ENCODE measurements at places on chromosomes 5 and 9.

- no peak for DNase-seq
These were observed 16.2 kb downstream of the UHRF2 start for GRCh38 chr9:6428940-6429889.

- no peak for DNase-seq
These were observed 441.6 kb upstream of the BRINP1 start for GRCh38 chr9:119810645-119811429.

- DNase-seq = no peak
These were observed 48.6 kb downstream of the HRH2 start for GRCh38 chr5:175706499-175706898.

DNA sequence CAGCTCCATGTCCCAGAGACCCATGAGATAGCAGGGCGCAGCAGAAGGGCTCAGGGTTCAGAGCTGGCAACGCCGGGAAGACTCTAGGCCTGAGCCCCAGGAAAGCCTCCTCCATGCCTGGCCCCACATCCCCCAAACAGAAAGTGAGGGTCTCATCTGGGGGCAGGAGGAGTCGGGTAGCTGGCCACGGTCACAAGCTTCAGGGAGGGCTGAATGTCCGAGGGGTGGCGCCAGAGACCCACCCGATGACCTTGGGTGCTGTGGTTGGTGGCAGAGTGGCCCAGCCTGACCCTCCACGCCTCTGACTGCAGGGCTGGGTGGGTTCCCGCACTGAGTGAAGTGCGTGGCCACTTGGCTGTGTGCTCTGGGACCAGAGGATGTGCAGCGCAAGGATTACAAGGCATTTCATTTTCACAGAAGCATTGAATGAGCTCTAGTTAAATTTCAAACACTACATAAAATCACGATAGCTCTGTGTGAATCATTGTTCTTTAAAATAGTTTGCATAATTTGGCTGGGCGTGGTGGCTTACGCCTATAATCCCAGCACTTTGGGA, 3.0 kb downstream of the C8G start:
- no peak for DNase-seq

GRCh38 chr9:8579661-8580060, 780.1 kb upstream of the DMAC1 start:
- no peak for DNase-seq

DNA sequence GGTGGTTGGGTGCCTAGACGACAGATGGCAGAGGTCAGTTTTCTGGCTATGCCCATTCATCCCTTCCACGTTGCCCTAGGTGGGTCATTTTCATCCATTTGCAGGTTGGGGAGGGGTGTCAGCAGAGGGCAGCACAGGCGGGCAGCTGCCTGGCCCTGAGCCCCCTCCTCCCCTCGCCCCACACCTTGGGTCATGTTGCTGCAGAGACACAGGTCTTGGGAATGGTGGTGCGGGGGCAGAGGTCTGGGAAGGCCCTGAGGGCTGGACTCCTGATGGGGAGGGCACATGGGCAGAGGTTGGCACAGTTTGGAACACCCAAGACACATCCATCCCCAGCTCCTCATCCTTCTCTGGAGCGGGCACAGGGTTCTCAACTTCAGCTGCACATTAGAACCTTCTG, 103.2 kb upstream of the LMX1B start:
- no peak for DNase-seq

- no peak for DNase-seq
These were observed 112.9 kb downstream of the GOLPH3 start for GRCh38 chr5:32061236-32061635.

- no peak for DNase-seq
These were observed 5.2 kb downstream of the BTNL9 start for GRCh38 chr5:181045316-181045715.

GRCh38 chr9:5441043-5441442, 3.3 kb upstream of the PLGRKT start:
- DNase-seq = no peak

- no peak for DNase-seq
These were observed 275.9 kb downstream of the CRB2 start for GRCh38 chr9:123631862-123632261.

DNA sequence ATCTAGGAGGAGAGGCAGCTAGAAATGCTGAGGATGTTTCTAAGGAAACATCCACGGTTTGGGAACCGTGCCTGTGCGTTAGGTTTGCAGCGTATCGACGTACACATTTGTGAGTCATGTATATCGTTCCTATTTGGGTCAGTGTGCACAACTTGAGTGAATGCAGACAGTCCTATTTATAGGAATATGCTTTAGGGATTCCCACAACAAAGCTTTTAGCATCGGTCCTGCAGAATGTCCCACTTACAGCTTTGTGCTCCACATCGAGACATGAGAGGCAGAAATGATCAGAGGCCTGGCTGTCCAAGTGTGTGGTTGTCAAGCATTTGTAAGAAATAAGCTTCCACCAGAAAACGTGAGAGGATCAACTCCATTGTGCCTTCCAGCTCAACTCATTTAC, 1282.7 kb upstream of the WWC1 start:
- no peak for DNase-seq

- DNase-seq = no peak
These were observed 730.1 kb downstream of the NR2F1-AS1 start for GRCh38 chr5:92850886-92851285.

DNA sequence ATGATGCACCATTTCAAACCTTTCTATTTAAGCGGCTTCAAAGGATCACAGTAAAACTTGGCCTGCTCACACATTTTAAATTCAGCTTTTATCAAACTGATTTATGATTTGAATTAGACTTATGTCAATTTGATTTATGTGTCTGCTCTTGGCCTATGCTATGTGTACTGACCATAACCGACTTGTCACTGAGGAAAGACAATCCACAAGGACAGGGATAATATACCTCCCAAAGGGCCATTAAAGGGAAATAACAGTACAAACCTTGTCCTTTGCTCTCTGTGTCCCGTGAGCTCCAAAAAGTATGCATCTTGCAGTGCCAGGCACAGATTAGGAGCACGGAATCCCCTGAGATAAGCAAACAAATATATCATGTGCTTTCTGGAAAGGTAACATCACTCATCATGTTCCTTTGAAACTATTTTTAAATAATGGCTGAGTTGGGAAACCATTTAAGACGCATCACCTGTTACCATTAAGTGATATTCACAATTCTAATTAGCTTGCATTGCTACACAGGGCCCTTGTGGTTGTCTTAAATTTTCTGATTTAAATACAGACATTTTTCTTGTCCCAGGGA, 31.9 kb upstream of the FTMT start:
- no peak for DNase-seq

GRCh38 chr5:7516253-7516652, 120.3 kb downstream of the ADCY2 start:
- DNase-seq = no peak

DNA sequence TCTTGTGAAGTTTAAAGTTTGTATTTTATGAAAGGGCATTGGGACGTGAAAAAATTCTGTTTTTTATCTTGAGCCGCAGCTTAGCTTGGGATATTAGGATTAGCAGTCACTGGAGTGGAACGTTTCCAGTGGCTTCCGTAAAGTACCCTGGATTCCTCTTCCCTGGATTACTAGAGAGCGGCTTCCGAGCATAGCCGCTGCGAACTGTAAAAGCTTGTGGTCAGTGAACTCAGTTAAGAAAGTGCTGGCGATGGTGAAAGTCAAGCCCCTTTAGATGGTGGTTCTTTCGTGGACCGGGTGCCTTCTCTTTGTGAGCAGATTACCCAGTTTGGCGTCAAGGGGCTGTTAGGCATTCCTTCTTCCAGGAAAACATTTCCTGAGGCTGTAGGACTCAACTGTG, 168.1 kb downstream of the KDM4C start:
- no peak for DNase-seq

- DNase-seq = no peak
These were observed 132.9 kb downstream of the STARD4 start for GRCh38 chr5:111379391-111379816.

GRCh38 chr5:5637173-5637572, 214.7 kb downstream of the ICE1 start:
- no peak for DNase-seq

DNA sequence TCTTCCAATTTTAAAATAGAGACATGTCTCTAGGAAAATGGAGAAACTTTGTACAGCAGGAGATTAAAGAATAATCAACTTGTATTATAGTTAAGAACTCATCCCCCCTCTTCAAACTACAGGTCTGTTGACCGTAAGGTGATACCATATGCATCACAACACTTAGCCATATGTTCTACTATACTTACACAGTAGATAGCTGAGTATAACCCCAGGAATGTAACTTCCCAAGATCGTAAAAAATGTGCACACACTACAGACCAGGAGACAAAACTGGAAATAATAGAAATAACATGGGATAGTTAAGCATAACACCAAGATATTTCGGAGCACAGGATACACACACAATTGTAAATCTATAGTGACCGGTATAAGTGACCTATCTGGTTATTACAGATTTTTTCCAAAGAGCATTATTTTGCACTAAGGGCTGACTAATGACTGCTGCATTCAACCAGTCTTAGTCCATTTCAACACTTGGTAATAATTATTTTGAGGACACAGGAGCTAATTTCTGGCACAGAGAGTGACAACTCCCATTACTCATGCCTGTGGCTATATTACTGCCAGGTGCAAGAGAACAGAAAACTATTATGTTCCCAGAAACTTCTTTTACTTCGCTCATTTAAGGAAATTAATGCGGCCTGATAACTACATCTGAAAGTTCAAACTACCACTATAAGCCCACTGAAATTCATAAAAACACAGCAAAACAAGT, 15.4 kb upstream of the ZNF622 start:
- no peak for DNase-seq

DNA sequence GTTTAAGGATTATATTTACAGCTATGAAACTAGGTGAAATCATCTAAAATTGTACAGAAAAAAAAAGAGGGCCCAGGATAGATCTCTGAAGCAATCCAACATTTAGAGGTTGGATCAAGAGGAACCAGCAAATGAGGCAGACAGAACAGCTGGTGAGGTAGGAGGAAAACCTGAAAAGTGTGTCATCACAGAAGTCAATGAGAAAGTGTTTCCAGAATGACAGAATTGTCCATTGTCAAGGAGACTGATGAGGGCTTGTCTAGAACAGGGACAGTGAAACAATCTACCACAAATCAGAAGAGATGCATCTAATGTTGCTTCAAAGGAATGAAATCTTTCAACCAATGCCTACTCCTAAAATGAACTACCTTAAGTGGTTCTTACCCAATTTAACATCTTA, 6.6 kb downstream of the C5orf63 start:
- no peak for DNase-seq

DNA sequence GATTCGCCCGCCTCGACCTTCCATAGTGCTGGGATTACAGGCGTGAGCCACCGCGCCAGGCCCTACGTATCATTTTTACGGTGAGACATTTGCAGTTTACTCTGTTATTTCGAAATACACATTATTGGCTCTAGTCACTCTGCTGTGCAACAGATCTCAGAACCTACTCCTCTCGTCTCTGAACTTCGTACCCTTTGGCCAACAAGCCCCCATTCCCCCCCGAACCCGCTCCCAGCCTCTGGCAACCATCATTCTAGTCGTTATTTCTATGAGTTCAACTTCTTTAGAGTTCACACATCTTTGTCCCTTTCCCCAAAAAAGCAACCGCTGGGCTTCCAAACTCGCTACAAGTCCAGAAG, 735 bp downstream of the PTGR1 start:
- no peak for DNase-seq

DNA sequence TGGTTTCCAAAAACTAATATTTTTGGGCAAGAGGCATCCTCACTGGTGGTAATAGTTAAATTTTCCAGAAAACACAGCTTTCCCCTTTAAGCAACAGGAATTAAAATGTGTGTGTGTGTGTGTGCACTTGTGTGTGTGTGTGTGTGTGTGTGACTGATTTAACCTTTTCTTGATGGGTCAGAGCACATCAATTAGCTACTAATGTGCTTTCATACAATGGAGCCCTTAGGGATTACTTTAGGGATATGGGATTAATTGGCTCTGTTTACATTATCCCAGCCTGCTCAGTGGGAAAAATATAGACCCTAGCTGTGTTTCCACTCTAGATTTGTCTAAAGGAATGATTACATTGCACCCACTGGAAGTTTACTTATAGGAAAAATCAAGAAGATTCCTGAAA, 6.5 kb downstream of the PLCXD3 start:
- DNase-seq = no peak

- DNase-seq = no peak
These were observed 134.5 kb downstream of the DAB2IP start for GRCh38 chr9:121785673-121786542.

All from activated T-cell treated with anti-CD3 and anti-CD28 coated beads, Interleukin-2, amount 50 U/mL, for 48 hours (primary cell).